ENCODE measurements at places on chromosomes 11 and 22.

GRCh38 chr11:126146454-126147192 is 64.8 kb downstream of the RPUSD4 start:
- DNase-seq: no peak

DNA sequence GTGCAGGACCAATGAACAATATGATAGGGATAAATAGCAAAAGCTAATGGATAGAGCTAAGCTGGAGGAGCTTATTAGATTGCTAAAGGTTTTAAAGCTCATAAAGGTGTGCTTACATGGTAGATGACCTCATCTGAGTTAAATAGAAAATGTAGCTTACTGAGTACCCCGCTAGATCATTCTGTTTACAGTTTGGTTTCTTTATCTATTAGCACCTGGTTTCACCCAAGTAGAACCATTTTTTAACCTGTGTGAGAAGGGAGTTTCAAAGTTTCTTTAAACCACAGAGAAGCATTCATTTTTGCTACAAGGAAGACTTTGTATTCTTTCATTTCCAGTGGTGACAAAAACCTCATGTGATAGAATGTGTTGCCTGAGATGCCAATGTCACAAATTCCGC is 1778.0 kb downstream of the LRRC4C start:
- DNase-seq: no peak

DNA sequence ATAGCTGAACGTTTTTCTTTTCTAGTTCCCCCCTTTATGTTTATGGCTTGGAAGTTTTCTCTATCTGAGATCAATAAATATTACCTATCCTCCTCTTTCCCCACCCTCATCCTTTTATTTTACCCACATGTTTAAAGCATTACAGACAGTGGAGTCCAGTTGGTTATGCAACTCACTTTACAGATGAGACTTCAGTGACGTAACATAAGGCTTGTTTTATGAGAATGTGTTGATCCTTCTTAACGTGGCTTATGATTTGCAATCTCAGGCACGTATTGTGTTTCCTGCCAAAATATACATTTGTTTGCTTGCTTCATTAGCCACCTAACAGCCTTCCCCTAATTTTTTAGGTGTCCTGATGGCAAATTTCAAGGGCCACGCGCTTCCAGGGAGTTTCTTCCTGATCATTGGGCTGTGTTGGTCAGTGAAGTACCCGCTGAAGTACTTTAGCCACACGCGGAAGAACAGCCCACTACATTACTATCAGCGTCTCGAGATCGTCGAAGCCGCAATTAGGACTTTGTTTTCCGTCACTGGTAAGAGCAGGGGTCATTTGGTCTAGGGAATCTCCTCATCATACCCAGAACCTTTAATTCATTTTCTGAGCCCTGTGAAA is 36.6 kb downstream of the TMEM45B start:
- DNase-seq: peak; percentile 64

- DNase-seq: no peak
Measured at GRCh38 chr22:39973656-39974055, 13.5 kb downstream of the TMA7B start.

Data from epithelial cell of esophagus (primary cell).